ENCODE measurements at places on chromosomes 12 and 14.

GRCh38 chr14:23695664-23695999, 59.5 kb downstream of the DHRS2 start:
- DNase-seq = no peak

- no peak for DNase-seq
These were observed 72.6 kb downstream of the AACS start for GRCh38 chr12:125137766-125138344.

DNA sequence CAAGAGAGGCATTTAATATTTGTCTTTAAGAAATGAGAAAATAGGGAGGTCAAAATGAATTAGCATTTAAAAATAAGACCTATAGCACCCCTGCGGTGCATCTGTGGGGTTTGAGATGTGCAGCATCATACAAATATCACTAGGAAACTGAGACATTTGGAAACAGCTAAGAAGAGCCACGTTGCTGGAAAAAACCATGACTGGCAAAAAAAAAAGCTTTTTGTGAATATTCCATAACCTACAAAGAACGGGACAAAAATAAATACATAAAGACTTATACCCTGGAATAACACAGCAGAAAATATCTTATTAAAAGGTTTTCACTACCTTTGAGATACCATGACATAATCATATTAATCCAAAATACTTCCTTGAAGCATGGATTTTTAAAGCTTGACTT, 366.2 kb downstream of the PAWR start:
- DNase-seq = no peak

- no peak for DNase-seq
These were observed 25.6 kb downstream of the NDUFA12 start for GRCh38 chr12:94977766-94978468.

DNA sequence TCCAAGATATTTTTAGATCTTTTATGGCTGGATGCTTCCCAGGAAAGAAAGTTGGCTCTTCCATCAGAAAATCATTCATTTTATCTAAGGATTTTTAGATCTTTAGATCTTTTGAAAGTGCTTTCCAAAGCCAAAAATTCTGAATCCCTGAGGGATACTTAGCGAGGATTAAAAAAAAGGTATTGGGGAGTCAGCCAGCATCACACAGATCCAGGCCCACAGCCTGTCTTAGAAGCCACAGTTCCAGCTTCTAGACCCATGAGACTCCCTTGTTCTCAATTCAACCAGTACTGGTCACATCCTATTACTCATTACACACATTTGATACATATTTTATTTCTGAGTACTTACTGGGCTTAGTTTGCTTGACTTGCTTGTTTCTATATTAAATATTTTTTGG, 49.9 kb downstream of the TSPAN8 start:
- no peak for DNase-seq

DNA sequence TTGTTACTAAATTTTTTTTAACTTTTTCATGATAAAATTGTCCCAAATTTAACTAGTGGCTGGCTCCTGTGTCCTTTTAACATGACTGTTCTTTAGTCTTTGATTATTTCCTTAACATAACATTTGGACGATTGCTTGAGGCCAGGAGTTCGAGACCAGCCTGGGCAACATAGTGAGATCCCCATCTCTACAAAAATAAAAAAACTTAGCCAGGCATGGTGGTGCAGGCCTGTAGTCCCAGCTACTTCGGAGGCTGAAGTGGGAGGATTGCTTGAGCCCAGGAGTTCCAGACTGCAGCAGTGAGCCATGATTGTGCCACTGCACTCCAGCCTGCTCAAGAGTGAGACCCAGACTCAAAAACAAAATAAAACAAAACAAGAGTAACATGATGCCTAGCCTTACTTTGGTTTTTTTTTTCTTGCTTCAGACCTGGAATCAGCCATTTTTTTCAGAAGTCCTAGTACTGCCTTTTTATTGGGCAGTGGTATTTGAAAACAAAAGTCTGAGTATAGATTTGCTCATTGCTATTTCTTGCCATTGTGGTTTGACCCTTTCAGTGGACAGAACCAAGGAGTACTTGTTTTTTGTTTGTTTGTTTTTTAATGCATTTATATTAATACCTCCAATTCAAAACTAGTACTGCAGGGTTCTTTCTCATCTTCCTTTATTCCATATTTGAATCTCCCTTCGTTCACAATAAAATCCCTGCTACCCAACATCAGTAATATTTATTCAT, 4.8 kb downstream of the TOGARAM1 start:
- DNase-seq = no peak

- no peak for DNase-seq
These were observed 170.6 kb downstream of the PRKCH start for GRCh38 chr14:61491876-61492434.

- DNase-seq = no peak
These were observed 474.9 kb downstream of the ATP23 start for GRCh38 chr12:58416236-58416635.

- DNase-seq = peak; percentile 17
These were observed 107.0 kb downstream of the ADAMTS20 start for GRCh38 chr12:43444940-43445564.

- no peak for DNase-seq
These were observed 5.4 kb downstream of the CYP27B1 start for GRCh38 chr12:57761391-57761998.

DNA sequence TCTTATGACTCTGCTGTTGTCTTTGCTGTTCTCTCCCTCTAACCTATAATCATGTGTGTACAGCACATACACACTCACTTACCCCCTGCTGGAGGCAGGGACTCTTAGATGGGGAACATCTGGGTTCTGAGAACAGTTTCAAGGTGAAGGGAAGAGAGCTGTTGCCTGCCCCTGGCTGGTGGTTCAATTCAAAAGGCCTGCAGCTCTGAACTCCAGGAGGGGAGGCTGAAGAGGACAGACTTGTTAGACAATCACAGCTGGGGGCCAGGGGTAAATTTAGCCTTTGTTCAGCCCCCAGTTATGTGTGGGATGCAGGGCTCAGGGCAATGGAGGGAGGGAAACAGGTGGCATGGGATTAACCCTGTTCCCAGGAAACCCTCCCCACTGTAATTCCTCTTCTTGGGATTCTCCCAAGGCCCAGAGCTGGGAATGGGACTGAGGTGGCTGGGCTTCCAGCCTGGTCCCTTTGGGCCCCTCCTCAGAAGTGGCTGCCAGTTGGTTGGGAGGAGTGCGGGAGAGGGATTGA, 1.9 kb downstream of the MYL6B start:
- DNase-seq = no peak

DNA sequence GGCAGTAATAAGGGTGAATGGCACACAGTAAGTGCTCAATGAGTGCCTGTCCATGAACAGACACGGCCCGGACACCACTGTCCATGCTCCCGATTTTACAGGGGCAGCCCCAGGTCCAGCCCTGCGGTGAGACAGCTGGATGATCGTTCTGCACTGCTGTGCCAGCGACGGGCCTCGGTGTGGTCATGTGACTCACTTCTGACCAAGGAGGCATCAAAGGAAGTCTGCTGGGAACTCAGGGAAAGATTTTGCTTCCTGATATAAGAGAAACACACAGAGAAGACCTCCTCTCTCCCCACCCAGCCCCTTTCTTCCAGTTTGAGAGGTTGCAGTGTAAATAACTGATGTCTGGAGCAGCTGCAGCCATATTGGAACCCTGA, 126.6 kb downstream of the SCARB1 start:
- no peak for DNase-seq

GRCh38 chr14:73663548-73664212, 18.9 kb downstream of the DNAL1 start:
- DNase-seq = no peak

DNA sequence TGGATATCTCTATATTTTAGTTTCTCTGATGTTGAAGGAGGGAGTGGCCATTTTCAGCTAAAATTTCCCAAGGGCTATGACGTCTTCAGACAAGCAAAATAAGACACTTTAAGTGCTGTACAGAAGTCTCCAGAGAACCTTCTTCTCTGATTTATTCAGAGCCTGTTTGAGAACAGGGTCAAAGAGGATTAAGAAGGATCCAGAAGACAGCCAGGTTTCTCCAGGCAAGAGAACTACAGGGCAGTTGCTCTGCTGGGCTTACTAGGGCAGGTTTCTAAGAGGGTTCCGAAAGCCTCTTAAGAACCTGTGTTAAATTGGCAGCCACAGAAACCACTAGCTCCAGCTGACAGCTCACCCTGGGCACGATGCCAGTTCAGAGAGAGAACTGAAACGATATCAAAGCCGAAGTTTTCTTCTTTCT, 1.2 kb downstream of the MGP start:
- DNase-seq = peak; percentile 61

GRCh38 chr14:89371585-89372511, 45.2 kb downstream of the FOXN3 start:
- DNase-seq = no peak

- DNase-seq = peak; percentile 36
These were observed at the start of gene PITPNM2 for GRCh38 chr12:123150744-123151456. Gene PITPNM2 (minus strand): TSS chr12:123151090. CDS start chr12:123034590, 116,500 bp downstream.

DNA sequence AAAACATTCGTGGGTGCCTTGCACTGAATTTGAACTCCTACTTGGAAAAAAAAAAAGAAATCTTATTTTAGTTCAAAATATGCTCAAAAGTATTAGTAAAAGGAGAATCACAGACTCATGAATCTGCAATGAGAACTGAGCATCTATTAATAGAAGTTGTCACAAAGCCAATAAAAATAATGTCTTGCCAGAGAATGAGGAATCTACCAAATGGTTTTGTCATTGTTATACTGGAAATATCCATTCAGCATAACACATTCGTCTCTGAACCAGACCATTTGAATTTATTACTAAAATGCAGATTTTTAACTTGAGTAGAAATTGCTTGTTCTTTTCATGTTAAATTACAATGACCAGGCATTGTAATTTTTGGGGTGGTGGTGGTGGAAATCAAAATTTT, 11.6 kb upstream of the PTPRB start:
- no peak for DNase-seq

DNA sequence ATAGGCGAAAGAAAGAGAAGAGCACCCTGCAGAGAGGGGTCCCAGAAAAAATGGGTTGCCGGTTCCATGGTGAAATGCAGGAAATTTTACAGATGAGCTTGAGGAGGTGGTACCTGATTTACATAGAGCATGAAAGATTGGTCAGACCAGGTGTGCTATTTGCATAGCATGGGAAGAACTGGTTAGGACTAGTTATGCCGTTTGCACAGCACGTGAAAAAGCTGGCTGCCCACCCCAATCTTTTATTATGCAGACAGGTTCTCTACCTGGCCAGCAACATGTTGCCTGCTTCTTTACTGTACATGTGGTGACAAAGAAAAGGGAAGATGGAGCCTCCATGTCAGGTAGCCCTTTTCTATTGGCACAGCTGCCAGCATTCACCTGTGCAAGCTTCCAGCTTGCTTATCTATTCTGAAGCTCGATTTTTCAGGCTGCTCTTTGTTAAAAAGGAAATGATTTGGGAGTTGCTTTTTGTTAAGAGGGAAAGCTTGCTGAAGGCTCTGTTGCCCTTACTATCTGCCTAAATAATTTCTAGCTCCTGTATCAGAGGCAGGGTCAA, 62.9 kb upstream of the ELK3 start:
- DNase-seq = no peak

- no peak for DNase-seq
These were observed at the start of gene DIO2 for GRCh38 chr14:80211153-80212022. Gene DIO2 (minus strand): TSS chr14:80211504. CDS start chr14:80211472, 32 bp downstream.

GRCh38 chr12:124073356-124074035, 100.5 kb downstream of the ZNF664 start:
- no peak for DNase-seq

- no peak for DNase-seq
These were observed 33.9 kb downstream of the NUMB start for GRCh38 chr14:73424453-73424852.

DNA sequence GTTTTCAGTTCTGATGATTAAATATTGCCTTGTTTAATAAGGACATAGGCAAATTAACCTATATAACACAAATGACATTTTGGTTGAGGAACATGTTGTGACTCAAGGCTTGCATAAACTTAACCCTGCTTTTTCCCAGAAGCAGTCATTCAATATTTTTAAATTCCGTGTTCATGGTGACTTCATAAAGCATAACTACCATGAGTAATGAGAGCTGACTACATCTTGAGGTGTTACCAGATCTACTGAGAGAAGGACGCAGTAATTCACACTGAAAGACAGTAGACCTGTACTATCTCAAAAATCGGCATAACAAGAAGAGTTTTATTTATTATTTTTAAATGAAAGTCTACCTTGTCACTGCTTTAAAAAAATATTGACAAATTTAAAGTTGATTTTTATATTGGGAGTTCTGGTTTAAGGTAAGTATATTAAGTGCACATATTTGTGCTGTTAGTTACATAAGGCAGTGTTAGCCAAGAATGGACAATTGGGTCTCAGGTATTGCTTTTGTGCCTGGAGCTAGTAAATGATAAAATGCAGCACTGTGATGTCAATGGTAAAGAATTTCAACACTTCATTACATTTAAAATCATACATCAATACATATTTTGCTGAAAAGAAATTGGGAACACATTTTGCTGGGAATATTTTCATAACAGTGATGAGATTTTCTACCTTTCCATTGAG, 1198.5 kb downstream of the FSCB start:
- DNase-seq = no peak

DNA sequence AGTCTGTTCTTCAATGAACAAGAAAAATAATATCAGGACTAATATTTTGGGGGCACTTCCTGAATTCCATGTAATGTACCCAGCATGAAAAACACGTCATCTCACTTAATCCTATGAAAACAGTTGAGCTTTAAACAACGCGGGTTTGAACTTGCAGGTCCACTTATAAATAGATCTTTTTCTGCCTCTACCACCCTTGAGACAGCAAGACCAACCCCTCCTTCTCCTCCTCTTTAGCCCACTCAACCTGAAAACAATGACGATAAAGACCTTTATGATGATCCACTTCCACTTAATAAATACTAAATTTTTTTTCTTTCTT, 203.9 kb upstream of the KRR1 start:
- no peak for DNase-seq

- DNase-seq = no peak
These were observed 26.5 kb upstream of the ACTN1 start for GRCh38 chr14:69005432-69006148.

- no peak for DNase-seq
These were observed 202.1 kb downstream of the ADAMTS20 start for GRCh38 chr12:43349863-43350262.

DNA sequence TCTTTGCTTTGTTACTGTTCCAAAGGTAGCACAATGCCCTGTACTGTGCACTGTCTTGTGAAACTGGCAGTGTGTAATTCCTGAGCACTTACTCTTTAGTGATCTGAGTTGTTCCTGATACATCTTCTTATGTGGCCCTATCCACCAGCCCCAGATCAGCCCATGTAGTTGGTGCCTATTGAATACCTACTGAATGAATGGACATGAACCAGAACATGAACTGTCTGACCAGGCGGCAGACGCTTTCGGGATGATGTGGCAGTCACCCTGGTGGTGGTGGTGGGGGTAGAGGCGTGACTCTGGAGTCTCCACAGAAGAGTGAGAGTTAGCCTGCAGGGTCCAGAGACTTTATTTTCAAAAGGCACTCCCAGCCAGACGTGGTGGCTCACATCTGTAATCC, 46.6 kb upstream of the PAPOLA start:
- no peak for DNase-seq

DNA sequence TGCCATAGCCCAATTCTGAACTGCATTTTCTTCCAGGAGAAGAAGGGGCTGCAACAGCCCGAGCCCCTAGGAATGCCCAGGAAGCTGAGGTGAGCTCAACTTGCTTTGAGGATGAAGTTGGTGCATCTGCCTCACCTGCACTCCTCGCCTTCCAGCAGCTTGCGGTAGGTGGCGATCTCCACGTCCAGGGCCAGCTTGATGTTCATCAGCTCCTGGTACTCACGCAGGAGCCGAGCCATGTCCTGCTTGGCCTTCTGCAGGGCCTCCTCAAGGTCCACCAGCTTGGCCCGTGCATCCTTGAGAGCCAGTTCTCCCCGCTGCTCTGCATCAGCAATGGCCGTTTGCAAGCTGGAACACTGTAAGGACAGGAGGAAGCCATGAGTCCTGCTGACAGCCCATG, 6.0 kb downstream of the KRT75 start:
- DNase-seq = no peak

GRCh38 chr12:127899971-127900370, 367.0 kb upstream of the TMEM132C start:
- no peak for DNase-seq
